Adipocyte (in vitro differentiated cells): ENCODE measurements at places on chromosomes 6 and 20.

DNA sequence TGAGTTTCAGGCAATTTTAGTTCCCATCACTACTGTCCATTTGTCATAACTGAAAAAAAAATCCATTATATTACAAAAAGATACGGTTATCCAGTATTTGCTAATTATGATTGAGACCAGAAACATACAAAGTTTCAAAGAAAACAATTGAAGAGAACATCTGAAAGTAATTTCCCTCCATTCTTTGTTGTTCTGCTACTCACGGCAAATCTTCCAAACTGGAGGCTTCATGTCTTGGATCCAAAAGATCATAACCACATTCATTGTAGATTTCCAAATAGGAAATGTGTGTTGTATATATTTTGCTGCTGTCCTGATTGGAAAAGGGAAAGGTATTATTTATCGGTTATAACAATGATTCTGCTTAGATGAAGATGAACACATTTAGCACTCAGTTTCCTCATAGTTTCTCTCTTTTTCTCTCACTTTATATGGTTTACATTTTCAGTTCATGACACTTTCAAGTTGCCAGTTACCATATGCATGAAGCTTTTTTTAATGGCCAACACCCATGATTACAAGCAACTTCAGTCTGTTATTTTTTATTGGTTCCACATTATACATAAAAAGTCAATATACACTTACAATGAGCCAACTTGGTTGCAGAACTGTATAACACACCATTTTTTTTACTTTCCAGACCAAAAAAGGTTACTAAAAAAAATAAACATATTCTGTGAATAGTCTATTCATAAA is 90.4 kb downstream of the KIF6 start:
- no peak for DNase-seq

GRCh38 chr6:155128977-155129376 is 133.9 kb downstream of the TIAM2 start:
- DNase-seq = peak; percentile 69

GRCh38 chr6:166538297-166539010 is 48.0 kb downstream of the RAMACL start:
- DNase-seq = no peak

GRCh38 chr6:48037946-48038345 is 73.1 kb downstream of the PTCHD4 start:
- DNase-seq = no peak

DNA sequence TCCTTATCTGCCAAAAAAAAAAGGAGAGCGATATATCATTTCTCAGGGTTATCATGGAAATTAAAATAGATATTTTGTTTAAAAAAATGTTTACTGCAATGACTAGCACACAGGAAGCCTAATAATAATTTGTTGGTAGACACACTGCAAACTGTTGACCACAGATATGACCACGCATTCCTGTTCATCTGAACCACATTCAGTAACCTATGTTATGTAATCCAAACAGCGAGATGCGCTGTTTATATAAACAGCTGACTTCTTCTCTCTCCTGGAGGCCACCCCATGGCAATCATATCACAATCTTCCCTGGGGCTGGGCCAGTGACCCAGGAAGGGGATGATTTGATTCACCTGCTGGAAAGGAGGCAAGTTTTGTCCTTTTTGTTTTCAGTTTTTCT is 129.3 kb upstream of the UST start:
- no peak for DNase-seq

- DNase-seq = no peak
Measured at GRCh38 chr20:57309544-57310115, 20.0 kb upstream of the SPO11 start.

GRCh38 chr6:28258877-28259777 is at the start of gene NKAPL:
Gene NKAPL (plus strand): TSS chr6:28259297. CDS start chr6:28259372, 75 bp downstream.
- peak; percentile 72 for DNase-seq

- DNase-seq = peak; percentile 74
Measured at GRCh38 chr6:130303431-130303830, 62.4 kb upstream of the TMEM200A start.

DNA sequence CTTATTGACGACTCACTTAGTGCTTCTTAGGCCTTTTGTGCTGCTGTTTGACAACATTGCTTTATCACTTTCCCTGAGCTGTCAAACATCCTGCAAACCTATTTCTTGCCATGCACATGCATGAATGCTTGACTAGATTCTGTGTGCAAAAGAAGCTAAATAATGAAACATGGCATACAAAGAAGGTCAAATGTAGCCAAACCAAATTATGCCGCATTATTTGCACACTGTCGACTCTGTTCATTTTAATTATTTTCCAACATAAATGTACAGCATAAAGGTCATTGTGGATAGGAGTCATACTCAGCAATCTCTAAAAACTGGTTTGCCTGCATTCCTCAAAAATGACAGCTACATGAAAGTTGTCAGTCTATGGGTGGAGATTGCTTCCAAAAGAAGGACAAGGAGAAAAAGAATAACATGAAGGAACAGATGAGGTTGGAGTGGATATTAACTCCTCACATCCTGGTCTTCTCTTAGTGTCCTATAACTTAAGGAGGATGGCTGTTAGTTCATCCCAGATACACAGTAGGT is 123.1 kb upstream of the STXBP5 start:
- no peak for DNase-seq

GRCh38 chr6:143009851-143010250 is 50.8 kb upstream of the AIG1 start:
- no peak for DNase-seq

- no peak for DNase-seq
Measured at GRCh38 chr20:33843854-33844253, 32.7 kb downstream of the CHMP4B start.

GRCh38 chr6:57250348-57250747 is 28.2 kb upstream of the RAB23 start:
- no peak for DNase-seq

DNA sequence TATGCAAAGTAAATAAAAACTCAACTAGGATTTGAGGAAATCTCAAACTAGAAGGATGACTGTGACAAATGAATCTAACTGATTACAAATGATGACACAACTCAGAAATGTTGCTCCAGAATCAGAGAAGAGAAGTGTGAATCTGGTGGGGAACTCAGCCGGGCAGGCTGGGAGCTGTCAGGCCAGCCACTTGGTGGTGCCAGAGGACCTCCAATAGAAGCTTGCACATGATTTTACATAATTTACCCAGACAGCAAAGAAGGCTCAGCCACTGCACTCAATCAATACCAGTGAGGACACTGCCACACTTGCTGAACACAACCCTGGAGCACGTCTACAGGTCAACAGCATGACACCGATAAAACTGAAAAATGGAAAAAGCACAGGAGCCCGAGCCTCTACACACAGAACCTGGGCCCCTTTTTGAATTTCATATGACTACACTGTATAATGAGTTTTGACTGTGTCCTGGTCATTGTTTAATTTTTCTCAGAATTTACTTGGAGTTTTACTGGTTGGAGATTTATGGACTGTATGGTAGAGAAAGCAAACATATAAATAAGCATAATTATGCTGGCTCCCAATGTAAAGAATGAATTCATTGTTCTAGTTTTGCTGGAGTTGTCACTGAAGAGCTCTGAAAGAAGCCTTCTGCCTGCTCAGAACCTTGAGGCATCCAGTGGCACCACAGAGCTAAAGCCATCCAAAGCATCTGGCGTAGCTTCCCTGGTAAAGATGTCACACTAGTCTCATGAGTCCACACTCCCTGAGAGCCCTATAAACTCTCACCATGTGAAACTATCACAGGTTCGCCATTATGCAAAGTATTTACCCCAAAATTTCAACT is 296.5 kb downstream of the THBS2 start:
- peak; percentile 93 for DNase-seq
